ENCODE measurements at places on chromosomes 7 and 10.

- no peak for DNase-seq
Observed at GRCh38 chr10:32489901-32490300, 44.0 kb downstream of the CCDC7 start.

DNA sequence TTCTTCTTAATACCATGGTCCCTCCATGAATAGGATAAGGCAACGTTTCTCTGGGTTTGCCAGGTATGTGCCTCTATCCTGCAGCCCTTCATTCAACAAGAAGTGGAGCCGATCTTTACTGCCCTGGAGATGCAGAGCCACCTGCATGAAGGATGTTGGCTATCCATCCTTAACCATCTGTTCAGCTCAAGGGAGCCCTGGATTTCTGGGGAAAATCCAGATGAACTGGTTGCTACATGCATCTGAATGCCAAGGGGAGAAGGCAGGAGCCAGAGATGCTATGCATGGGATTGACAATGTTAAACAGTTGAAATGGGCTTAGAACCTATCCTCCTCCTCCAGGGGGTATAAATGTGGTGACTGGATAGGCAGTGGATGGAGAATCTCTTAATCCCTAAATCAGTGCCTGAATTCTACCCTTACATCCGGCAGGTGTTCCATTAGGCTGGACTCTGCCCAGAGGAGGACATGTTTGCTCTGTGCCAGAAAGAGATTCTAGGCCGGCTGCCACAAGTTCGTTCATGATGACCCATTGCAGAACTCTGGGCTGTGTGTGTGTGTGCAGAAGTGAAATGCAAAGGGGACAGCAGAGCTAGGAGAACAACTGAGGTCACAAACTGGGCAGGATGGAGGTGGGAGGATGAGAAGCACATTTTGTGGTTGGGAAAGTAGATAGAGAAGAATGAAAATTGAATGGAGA lies 15.6 kb downstream of the CPED1 start:
- DNase-seq = no peak

DNA sequence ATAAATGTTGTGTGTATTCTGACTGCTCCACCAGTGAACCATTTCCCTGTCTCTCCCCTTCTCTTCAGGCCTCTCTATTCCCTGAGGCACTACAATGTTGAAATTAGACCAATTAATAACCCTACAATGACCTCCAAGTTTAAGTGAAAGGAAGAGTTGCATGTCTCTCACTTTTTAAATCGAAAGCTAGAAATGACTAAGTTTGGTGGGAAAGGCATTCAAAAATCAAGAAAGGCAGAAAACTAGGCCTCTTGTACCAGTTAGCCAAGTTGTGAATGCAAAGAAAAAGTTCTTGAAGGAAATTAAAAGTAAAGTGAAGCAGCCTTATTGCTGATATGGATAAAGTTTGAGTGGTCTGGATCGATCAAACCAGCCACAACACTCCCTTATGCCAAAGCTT lies 198.3 kb upstream of the YAE1 start:
- DNase-seq = no peak

- DNase-seq = peak; percentile 54
Observed at GRCh38 chr7:158811461-158811860, 17.8 kb downstream of the ESYT2 start.

DNA sequence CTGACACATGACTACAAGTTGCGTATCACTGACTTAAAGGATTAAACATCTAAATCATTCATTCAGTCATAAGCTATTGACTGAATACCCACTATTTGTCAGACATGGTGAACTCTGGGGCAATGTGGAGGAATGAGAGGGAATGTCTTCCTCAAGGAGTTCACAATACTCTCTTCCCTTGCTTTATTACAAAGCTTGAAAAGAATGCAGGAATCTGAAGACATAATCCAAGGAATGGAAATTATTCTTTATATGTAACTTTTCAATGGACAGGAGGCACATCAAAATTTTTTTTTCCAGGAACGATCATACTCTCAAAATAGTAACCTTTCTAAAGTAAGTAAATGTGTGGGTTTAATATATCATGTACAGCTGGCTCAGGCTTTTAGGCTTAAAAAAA lies 111.9 kb downstream of the ATXN7L1 start:
- DNase-seq = no peak

DNA sequence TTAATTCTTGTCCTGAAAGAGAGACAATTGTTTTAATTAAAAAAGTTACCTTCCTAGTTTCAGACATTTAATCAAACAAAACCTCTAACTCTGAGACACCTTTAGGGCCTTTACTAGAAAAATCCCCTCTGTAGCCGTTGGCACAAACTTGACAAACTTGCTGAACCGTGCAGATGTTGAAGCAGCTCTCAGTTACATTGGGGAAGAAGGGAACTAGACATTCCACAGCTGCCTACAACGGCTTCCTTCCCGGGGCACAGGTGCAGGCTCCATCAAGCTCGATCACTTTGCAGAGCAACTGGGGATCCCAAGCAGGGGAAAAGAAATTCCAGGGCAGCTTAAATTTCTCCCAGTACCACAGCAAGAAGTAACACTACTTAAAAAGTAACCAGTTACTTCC lies 141.3 kb downstream of the SKAP2 start:
- DNase-seq = no peak

DNA sequence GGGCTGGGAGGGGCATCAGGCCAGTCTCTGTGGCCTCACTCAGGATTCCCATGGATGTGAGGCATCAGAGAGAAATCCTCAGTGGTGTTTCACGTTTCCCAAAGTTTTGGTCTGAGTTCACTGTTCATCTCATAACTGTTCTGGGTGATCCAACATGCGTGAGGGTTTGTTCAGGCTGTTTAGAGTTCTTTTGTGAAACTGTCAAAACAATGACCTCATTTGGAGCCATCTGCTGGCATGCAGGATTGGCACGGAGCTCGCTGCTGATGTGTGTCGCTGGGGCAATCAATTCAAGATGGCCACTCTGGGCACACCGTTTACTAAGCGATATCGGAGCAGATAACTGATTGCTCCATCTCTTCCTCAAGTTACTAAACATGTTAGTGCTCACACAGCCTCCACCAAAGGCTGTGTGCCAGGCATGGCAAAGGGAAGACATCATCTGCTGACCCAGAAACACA lies 365.6 kb downstream of the WDR11 start:
- DNase-seq = no peak

- DNase-seq = no peak
Observed at GRCh38 chr10:27537787-27538186, 33.7 kb downstream of the RAB18 start.

GRCh38 chr7:138460176-138460648 lies at the start of gene TRIM24:
TSS of gene TRIM24 (plus strand) at chr7:138460259. CDS start at chr7:138460549, 290 bp downstream.
- peak; percentile 97 for DNase-seq
